ENCODE measurements at places on chromosomes 16 and 17.

DNA sequence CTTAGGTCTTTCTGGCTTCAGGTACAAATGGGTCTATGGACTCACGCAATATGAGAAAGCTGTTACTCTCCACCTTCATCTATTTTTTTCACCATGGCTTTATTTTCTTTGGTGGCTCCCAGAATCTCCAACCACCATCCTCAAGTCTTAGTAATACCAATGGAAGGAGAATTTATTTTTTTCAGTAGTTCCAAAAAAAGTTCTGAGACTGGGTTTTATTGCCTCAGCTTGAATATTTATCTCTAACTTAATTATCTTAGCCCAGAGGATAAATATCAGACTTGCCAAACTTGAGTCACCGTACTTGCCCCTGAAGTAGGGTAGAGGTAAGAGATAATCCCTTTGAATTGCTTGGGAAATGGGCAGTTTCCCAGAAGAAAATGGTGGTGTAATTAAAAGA is 23.2 kb upstream of the CACNG3 start:
- no peak for DNase-seq

GRCh38 chr16:17272716-17273115 is 198.0 kb downstream of the XYLT1 start:
- DNase-seq, result no peak

DNA sequence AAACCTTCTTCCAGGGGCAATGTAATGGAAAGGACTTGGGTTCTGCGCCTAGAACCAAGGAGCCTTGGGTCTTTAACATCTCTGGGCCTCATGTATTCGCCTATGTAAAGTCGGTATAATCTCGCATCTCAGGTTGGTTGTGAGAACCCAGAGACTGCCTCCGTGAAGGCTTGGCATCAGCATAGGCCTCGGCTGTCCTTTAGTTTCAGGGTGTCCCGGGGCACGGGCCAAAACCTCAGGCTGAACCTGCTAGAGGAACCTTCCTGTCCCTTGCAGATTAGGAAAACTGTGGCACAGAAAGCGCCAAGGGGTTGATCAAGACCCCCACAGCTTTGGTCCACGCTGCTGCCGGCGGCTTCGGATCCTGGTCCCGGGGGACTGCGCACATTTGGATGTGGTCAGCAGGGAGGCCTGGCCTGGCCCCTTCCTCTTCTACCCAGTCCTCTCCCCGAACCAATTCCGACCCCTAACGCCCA is 772 bp upstream of the PHAF1 start:
- DNase-seq, result no peak

DNA sequence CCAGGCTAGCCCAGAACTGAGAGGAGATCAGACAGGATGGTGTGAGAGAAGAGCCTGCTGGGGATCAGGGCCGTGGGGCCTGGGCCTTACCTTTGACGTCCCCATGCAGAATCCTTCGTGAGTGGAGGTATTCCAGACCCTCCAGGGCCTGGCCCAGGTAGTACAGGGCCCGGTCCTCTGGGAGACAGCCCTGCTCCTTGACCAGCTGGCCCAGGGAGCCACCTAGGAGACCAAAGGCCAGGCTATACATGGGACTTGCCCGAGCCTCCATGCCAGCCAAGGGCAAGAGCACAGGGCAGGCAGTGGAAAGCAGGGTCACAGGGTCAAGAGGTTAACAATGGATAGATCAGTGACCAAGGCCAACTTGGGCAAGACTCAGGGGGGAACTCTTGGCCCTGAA is 12.1 kb upstream of the SPATA32 start:
- DNase-seq, result no peak

DNA sequence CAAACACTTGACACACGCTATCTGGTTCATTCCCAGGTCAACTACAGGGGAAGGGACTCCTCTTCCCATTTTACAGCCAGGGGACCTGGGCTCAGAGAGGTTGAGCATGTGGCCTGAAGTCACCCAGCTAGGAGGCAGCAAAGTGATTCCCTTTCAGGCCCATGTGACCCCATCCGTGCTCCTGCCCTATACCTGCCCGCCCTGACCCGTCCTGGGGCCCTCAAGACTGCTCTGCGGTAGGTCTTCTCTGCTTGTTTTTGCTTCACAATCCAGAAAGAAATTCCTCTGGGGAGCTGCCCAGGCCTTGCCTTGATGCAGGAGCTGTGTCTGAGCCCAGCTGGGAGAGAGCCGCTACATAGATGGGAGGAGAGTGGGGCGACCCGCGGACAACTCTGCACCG is 161.4 kb downstream of the SDK2 start:
- no peak for DNase-seq

GRCh38 chr16:26091511-26091910 is 399.8 kb downstream of the HS3ST4 start:
- no peak for DNase-seq

- no peak for DNase-seq
Measured at GRCh38 chr17:41140360-41141131, at the start of gene KRTAP4-6. Gene KRTAP4-6 (minus strand): TSS chr17:41140544. CDS start chr17:41140487, 57 bp downstream.

DNA sequence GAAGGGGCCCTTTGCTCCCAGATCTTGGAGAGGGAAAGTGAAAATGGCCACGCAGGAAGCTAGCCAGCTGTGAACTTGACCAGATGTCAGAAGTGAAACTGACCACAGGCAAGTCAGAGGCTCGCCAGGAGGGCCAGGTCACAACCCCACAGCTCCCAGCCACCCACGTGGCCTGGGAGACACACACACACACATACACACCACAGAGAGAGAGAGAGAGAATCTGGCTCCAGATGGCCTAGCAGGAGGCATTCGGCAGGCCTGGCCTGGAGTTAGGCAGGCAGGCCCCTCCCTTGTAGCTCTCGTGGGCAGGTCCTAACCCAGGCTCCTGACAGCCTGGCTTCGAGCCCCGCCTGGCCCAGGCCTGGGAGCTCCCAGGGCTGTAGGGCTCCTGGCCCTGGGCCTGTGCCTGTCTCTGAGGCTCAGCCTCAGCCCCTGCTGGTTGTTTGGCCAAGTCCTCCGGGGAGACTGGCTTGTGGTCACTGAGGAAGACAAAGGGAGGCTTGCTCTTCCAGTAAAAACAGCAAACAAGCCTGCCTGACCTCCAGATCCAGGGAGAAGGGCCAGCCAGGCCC is 20.2 kb downstream of the NGFR start:
- no peak for DNase-seq

DNA sequence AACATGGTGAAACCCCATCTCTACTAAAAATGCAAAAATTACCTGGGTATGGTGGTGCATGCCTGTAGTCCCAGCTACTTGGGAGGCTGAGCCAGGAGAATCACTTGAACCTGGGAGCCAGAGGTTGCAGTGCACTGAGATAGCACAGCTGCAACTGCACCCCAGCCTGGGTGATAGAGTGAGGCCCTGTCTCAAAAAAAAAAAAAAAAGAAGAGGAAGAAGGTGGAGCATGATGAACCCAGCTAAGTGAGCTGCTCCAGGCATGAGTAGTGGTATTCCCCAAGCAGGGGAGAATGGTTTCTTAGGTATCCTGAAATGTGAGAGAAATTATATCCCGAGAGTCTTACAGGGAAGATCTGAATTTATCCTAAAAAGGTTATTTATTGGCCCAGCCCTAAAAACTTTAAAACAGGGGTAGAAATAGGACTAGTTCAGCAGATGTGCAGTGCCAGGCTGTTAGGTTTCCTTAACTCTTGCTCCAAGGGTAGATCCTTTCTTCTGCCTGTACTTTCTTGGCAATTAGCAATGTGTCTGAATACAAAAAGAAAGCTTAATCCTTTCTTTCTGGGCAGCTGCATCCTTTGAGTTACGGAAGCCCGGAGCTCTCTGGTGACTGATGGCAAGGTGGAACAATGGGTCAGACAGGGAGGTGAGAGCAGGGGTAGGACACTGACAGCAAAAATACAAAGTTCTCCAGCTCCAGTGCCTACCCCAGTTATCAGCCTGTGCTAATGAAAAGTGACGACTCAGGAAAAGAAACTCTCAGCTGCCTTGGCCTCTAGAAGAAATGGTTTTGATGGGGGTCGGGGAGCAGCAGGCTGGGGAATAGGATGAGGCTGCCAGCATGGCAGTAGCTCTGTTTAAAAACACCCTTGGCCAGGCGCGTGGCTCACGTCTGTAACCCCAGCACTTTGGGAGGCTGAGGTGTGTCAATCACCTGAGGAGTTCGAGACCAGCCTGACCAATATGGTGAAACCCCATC is 36.5 kb upstream of the TOB1 start:
- DNase-seq, result no peak

- no peak for DNase-seq
Measured at GRCh38 chr16:72372087-72373045, 200.4 kb upstream of the PMFBP1 start.

DNA sequence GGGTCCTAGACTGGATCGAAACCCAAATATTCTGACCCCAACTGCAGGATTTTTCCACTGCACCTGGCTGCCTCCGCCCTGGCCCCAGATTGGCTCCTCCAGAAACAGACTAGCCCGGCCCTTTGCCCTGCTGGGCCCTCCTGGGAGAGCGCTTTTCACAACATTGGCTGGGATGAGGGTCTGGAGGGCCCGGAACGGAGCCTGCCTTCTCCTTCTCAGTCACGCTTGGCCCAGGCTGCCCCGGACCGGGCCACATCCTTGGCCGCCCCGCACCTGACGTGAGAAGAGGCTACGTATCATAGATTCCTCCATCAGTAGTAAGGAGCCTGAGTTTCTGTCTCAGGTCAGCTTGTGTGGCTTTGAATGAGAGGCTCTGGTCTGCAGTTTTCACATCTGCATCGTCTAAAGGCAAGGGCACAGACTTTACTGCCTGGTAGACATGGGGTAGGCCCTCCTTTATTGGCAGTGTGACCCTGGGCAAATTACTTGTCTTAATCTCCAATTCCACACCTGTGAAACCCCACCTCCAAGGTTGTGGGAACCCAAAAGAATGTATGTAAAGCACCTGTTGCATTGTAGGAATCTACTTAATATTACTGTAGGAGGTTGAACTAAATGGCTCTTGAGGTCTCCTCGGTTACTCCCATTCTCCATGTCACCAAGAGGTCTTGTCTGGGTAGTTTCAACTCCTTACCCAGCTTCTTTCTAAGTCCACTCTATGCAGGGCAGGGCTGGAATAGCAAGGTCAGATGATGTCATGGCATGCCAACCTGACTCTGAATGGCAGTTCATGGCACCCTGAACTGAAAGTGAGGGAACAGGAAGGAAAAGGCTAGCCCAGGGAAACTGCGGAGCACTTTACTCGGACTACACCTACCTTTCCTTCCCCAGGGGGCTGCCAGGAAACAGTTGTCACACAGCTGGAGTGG is 661 bp downstream of the LRRC3C start:
- DNase-seq, result peak; percentile 18

GRCh38 chr17:38899421-38899820 is 26.0 kb upstream of the LASP1NB start:
- no peak for DNase-seq

DNA sequence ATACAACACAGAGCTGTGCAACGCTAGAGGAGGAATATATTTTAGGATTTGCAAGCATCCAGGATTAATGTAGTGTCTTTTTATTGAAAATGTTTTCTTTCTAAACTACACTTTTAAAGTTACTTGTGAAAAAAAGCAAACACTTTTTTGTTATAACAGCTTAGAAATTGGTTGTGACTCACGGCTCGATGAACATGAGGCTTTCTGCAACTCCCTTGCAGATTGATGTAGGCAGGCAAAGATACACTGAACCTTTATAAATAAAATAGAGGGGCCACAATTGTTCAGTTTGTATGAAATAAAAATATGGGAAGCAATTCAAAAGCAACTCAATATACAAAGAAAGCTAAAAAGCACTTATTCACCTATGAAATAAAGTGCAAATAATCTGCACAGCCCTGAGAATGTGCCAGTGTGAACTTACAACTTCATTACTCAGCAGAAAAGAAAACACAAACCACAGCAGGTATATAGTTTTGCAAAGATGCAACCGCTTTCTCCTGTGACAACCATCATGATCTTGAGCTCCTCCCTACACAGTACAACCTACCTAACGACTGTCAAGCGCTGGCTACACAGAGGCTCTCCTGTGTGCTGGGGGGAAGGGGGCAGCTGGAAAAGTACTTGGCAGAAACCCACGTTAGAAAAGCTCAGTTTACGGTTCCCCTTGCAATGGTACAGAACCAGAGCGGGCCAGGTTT is 948 bp downstream of the LUC7L start:
- DNase-seq, result no peak

DNA sequence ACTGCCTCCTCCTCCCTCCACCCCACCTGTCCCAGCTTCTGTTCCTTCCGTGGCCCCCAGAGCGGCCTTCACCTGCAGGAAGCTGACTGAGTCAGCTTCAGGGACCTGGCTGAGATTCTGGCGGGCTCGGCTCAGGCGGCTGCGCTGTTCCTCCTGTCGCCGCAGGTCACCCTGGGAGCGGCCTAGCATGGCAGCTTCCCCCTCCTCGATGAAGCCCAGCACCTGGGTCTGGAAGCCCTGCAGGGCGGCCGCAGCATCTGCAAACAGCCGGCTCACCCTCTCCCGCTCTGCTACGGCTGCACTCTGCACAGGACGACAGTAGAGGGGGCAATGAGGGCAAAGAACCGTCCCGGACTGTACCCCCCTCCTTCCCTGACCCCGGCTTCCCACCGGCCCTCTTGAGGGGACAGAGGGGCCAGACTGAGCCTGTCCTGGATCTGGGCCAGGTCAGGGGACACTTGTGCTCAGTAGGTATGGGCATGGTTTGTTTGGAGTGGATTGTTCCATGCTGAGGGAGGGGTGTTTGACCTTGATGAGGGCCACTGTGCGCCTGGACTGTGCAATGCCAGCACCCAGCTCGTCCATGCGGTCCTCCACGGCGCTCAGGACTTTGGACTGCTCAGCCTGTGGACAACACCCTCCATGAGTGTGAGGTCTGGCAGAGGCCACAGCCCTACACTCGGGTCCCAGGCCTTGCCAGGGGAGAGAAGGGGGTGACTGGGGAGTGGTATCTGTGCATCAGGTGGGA is 2.0 kb downstream of the TRIM47 start:
- no peak for DNase-seq

- no peak for DNase-seq
Measured at GRCh38 chr17:9475101-9475658, 100.4 kb downstream of the STX8 start.

GRCh38 chr16:54446639-54447038 is 160.1 kb upstream of the IRX3 start:
- no peak for DNase-seq

- DNase-seq, result no peak
Measured at GRCh38 chr16:66369055-66369592, 2.6 kb downstream of the CDH5 start.

DNA sequence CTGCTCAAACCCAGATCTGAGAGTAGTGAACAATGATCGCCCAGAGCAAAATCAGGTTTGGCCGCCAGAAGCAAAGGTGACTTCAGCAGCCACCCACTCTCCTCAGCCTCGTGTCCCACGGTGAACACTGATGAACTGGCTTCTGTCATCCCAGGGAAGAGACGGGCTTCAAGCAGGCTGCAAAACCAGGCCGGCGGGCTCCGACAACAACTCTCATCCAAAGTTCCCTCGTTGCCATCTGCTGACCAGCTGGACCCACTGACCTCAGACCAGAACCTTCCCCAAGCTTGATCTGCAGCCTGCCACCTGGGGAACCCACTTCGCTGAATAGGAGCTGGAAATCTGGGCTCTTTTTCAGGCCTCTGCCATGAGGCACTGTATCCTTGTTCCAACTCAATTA is 69.6 kb upstream of the MRTFB start:
- no peak for DNase-seq

GRCh38 chr17:13005530-13005929 is 12.3 kb downstream of the ELAC2 start:
- no peak for DNase-seq

- DNase-seq, result no peak
Measured at GRCh38 chr17:38404174-38404943, 23.9 kb upstream of the ARHGAP23 start.
